ENCODE measurements at places on chromosomes 12 and 14. TPM values are rescaled to one million over a fixed set of nuclear protein-coding genes. Genes with fewer than 3 reads are reported as not detected.

DPPA3 gene
- not detected for total RNA-seq

BCDIN3D gene
- 1.6 TPM for total RNA-seq

CACNA2D4 gene
- total RNA-seq: 8.7 TPM

SLCO1B1 gene
- not detected for total RNA-seq

SPTB gene
- total RNA-seq: 5.6 TPM

CLEC4E gene
- 5.6 TPM for total RNA-seq

NEK9 gene
- 51.3 TPM for total RNA-seq

GDF3 gene
- not detected for total RNA-seq

- DNase-seq: no peak
These were observed 166.5 kb downstream of the ZFP36L1 start for GRCh38 chr14:68626386-68626785.

GRCh38 chr14:56580221-56580711 is 668 bp downstream of the TMEM260 start:
- DNase-seq: no peak

DNA sequence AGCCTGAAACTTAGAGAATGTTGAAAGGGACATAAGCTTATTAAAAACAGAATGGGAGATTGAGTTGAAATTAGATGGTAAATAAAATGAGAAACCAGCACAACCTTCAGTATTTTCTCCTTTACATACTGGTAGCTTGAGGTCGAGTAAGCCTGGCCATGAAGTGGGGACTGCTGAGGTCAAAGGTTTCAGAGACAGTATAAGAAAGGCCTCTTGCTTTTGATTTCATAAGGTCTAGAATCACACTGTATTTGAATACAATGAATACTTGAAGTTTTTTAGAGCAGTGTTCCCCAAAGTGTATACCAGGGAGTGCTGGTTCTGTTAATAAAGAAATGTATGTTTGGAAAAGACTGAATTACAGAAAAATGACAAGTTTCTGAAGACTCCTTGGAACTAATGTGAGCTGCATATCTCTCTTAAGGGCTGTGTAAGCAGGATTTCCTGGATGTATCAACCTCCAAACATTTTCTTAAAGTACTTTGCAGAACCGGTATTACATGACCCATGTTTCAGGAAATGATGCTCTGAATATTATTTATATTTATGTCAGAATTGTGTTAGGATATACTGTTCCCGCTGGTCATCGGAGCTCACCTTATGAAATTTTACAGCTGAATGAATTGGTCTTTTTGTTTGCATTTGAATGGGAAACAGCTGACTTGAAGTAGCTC is 85.0 kb downstream of the AKAP6 start:
- no peak for DNase-seq

DNA sequence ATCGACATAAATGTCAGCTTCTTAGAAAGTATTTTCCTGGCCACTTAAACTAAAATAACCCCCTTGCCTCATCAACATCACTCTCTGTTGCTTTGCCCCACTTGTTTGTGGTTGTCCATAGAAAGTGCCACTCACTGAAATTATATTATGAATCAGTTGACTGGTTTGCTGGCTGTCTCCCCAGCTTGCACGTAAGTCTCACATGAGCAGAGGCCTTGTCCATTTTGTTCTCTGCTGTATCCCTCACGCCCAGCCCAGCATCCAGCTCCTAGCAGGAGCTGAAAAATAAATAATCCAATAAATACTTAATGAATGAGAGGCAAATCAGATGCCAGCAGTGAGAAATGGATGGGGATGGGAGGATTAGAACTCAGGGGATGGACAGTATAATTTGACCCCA is 159.3 kb downstream of the KSR2 start:
- no peak for DNase-seq

DNA sequence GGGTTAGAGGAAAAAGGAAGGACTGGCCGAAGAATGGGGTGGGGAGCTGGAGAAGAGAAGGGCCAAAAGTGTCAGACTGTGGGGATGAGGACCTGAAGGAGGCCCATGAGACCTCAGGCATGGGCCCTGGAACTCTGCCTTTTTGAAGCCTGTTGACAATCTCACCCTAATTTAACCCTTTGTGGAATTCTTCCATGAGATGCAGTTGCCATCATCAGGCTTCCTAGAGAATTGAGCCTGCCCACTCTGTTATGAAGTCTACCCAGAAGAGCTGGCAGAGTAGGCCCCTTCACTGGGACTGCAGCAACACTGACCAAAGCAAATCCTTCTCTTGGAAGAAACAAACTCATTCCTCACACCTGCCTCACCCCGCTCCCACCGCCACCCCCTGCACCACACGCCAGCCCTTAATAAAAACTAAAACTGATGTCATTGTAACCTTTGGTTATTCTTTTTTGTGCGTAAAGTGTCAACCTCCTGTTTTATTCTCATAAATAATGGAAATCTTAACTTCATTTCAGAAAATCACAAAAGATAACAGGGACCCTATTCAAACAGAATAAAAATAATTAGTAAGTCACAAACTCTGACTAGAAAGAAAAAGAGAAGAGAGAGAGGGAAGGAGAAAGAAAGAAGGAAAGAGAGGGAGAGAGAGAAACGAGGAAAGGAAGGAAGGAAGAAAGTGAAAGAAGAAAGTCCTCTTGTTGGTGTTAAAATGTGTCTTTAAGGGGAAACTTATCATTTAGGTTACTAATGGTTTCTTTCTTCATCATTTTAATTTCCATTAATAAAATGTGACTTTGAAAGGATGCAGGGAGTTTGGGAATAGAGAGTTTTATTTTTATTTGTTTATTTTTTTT is 61.3 kb downstream of the CRADD start:
- no peak for DNase-seq

DNA sequence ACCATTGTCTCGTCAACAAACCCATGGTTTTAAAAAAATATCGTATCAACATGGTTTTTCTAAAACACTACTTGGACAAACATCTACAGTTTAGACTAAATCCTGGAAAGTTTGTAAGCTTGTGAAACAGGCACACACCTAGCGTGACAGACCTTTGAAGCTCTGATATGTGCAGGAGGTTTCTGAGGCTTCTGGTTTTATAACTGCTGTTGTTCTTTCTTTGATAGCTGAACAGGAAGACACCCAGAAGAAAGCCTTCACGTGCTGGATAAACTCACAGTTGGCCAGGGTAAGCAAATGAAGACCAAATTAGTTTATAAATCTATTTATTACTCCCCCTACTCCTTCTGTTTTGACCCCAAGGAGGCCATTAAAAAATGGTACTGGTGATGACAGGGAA is 87.6 kb downstream of the SYNE2 start:
- DNase-seq: no peak

DNA sequence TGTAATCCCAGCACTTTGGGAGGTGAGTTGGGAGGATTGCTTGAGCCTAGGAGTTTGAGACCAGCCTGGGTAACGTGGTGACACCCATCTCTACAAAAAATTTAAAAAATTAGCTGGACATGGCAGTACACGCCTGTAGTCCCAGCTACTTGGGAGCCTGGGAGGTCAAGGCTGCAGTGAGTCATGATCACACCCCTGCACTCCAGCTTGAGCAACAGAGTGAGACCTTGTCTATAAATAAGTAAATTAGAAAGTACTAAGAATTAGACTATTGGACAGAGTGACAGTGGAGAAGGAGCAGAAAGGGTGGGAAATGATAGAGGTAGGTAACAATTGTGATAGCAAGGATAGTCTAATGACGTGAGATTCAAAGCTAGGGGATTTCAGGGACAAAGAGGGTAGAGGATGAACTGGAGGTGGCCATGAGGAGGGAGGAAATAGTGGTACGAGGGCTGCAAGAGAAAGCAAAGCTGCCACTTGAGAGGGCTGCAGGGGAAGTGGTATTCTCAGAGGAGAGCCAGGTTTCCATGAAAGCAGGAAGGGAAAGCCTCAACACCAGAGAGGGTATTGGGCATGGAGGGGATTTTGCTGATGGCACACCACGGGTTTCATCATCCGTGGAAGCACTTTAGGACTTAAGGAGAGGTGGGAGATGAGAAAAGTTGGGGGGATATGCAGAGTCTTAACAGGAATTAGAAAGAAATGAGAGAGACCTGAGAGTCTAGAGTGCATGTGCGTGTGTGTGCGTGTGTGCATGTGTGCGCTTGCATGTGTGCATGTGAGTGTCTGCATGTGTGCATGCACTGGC is 85.6 kb downstream of the SYNE2 start:
- DNase-seq: no peak

GRCh38 chr12:114820796-114821195 is 136.8 kb upstream of the TBX3 start:
- DNase-seq: no peak

DNA sequence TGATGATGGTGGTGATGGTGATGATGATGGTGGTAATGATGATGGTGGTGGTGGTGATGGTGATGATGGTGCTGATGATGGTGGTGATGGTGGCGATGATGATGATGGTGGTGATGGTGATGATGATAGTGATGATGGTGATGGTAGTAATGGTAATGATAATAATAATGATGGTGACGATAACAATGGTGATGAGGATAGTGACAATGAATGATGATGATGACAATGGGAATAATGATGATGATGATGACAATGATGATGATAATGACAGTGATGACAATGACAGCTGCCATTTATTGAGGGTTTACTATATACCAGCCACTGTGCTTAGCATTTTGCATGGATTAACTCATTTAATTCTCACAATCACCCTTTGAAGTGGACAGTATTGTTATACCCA is 94.6 kb downstream of the SRRM4 start:
- no peak for DNase-seq

DNA sequence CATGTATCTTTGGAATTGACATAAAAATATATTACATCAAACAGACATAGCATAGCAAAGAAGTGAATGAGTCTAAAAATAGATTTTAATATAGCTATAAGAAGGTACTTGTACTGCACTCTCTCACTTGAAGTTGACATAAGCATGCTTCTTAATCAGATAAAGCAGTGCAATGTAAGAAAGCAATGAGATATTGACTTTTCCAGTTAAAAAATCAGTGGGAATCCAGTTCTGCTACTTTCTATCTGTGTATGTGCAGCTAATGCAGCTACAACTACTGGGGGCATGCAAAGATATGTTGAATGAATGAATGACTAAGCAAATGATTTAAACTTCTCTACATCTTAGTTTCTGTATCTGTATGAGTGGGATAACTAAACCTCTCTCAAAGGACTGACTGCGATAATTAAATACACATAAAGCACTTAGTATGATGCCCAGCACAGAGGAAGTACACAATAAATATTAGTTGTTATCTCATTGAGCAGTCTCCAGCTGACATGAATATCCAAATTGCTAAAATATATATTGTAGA is 10.3 kb downstream of the WASHC3 start:
- no peak for DNase-seq

DNA sequence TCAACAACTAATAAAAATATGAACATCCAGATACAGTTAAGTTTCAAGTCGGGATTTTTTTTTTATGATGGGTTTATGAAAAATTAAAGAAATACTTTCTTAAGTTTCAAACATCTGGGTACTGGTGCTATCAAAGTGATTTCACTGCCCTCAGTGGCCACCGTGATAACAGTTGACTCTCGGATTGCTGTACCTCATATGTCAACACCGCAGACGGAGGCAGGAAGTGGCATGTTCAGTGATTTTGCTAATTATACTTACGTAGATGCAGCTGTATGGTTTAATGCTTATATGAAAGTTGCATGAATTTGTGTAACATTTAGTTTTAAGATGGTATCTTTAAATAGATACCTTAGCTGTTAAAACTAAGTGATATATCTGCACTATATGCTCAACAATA is 20.8 kb upstream of the FBLN5 start:
- DNase-seq: no peak

Data from thoracic aorta (tissue), 2 donors.